ENCODE measurements at places on chromosomes 6 and 20.

GRCh38 chr6:131628726-131629125 lies 684 bp upstream of the MED23 start:
- no peak for DNase-seq

DNA sequence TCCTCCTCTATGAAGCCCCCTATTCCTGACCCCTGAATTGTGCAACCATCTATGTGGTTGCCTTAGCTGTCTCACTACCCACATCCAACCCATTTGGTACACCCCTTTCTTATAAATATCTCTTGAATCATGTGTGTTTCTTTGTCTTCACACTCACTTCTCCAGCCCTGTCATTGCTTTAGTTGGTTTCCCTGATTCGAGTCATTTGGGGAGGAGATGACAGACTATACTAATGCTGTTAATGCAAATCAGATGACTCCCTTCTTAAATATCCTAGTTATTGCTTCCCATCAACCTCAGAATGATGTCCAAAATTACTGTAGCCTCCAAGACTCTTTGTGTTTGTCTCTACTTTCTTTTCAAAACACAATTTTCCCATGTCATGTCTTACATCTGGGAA lies 23.0 kb downstream of the SLC35D3 start:
- no peak for DNase-seq

GRCh38 chr6:165308926-165309731 lies at the start of gene C6orf118:
TSS of gene C6orf118 (minus strand) at chr6:165309605. CDS start at chr6:165309586, 19 bp downstream.
- no peak for DNase-seq

- DNase-seq: no peak
Measured at GRCh38 chr6:100382031-100382430, 82.7 kb downstream of the SIM1 start.
